ENCODE measurements at places on chromosomes 13 and 19. TPM values are rescaled to one million over a fixed set of nuclear protein-coding genes. Genes with fewer than 3 reads are reported as not detected.
A peak's percentile ranks its signal among the peaks of the same experiment; 100 is the strongest.

Gene ZNF260
- 17.5 TPM for total RNA-seq

Gene VSTM1
- not detected for total RNA-seq

Gene FCER2
- 4.6 TPM for total RNA-seq

Gene PSG7
- not detected for total RNA-seq

Gene NOVA2
- total RNA-seq, result 0.19 TPM

Gene LYPD3
- total RNA-seq, result 0.42 TPM

DNA sequence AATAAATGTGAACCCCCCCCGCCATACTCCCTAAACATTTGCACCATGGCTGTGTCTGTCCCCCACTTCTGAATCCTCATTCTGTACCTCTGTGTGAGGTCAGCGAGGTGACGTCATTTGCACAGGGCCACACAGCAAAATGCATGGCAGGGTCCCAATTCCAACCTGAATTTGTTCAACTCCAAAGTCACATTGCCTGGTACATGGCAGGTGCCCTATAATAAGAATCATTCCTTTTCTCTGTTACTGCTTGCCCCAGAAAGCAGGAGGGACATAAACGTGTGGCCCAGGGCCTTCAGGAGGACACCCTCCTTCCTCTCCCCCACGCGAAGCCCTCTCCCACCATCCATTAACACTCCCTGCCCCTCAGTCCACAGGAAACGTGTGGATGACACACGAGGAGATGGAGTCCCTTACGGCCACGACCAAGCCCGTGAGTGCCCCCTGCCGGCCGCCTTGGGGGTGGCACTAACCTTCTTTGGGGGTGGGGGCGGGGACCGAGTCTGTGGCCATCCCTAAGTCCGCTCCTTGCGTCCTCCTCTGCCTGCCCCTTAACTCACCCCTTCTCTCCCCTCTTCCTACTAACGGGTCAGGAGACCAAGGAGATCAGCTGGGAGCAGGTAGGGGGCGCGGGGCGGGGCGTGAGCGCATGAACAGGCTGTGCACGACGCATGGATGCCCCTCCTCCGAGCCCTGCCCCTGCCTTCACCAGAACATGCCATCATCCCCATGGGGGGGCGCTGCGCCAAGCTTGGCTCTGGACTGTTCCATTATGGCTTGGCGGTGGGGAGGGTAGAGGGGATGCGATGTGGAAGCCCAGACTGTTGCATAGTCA, 9.4 kb downstream of the HRC start:
- DNase-seq, result peak; percentile 93

DNA sequence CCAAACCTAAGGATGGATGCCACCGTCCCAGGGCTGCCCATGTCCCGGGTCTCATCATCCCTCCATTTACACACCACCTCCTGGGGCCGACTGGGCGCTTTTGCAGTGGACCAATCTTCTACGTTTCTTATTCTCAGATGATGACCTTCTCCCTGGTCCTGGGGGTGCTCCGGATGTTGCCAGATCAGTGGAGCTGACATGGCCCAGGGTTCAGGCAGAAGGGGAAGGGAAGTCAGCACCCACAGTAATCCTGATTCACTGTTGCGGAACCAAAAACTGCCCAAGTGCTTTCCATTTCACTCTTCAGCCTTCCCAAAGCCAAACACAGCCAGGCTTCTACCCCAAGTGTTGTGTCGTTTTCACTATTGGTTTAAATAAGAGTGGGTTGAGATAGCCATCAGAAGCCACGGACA, 29.8 kb downstream of the RAB20 start:
- DNase-seq, result no peak

- DNase-seq, result no peak
Observed at GRCh38 chr13:57996717-57997116, 365.2 kb downstream of the PCDH17 start.

DNA sequence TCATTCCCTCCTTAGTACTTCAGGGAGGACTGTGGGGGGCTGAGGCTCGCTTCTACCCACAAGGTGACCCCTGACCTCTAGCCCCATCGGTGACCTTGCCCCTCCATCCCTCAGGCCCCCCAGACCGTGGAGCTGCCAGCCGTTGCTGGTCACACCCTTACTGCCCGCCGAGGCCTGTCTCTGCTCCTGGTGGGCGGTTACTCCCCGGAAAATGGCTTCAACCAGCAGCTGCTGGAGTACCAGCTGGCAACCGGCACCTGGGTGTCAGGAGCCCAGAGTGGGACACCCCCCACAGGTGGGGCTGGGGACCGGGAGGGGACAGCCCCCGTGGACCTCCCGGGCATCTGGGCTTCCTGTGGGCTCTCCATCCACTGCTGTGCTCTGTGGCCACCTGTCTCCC, 31.9 kb downstream of the MEGF8 start:
- DNase-seq, result no peak

DNA sequence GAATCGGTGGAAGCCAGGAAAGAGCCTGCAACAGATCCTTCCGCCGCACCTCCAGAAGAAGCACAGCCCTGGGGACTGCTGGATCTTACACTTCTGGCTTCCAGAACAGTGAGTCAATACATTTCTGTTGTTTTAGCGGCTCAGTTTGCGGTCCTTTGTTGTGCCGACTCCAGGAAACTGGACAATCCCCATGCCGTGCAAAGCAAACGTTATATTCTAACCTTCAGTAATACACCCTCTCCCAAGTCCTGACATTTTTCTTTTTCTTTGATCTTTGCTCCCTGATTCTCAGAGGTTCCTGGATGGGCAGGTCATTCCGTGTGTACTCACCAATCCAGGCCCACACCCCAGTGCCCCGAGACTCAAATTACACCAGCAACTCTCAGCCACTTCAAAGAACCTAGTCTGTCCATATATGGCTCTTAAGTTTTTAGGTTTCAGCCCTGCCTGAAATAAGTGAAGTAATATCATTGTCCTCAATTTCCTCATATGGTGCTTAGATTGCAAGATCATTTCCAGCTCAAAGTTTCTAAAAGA, 387.1 kb upstream of the SGCG start:
- no peak for DNase-seq
